ENCODE measurements at places on chromosomes 4 and X.

- DNase-seq = no peak
These were observed 33.0 kb downstream of the TFDP3 start for GRCh38 chrX:133185119-133185518.

DNA sequence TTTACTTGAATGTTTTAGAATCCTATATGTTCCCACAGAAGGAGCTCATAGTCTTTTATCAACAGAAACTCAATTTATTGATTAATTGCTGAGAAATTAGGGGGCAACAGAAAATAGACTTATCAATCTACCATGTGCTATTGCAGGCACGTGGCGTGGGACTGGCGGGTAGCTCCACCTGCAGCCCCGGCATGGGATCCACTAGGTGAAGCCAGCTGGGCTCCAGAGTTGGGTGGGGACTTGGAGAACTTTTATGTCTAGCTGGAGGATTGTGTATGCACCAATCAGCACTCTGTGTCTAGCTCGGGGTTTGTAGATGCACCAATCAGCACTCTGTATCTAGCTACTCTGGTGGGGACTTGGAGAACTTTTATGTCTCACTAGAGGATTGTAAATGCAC, 3.3 kb upstream of the OCIAD1 start:
- DNase-seq = no peak

DNA sequence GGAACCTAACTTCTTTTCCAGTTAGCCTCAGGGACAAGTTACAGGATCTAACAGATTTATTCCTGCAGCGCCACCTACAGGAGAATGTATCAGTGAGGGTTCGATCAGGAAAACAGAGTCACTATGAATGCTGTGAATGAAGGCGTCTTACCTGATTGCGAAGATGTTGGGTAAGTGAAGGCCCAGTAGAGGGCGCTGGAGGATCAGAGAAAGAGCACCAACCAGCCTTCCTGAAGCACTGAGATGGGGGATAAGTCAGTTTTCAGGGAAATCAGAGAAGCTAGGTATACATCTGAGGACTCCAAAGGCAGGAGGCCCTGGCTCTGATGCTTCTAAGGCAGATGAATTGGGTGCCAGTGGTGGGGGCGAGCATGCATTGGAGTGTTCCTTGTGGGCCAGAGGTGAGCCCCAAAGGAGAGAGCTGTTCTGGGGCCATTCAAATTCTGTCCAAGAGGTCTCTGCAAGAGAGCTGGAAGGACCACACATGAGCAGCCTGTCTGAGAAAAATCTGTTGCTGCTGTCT, 169.9 kb upstream of the AADAT start:
- DNase-seq = peak; percentile 12

DNA sequence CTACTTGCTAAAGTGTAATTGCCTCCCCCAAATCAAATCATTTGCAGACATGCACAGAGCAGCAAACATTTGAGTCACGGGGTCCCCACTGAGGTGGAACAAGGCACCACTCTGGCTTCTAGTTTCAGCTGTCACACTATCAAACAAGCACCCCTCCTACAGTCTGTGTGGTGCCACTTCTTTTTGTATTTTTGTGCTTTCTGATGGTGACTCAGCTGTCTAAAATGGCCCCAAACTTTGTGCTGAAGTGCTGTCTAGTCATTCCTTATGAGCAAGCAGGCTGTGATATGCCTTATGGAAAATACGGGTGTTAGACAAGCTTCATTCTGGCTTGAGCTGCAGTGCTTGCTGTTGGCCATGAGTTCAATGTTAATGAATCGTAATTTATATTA, 15.4 kb downstream of the IGFBP7 start:
- no peak for DNase-seq

GRCh38 chr4:172974586-172974985, 194.0 kb upstream of the GALNT7 start:
- DNase-seq = no peak
